ENCODE measurements at places on chromosomes 12 and 14.

DNA sequence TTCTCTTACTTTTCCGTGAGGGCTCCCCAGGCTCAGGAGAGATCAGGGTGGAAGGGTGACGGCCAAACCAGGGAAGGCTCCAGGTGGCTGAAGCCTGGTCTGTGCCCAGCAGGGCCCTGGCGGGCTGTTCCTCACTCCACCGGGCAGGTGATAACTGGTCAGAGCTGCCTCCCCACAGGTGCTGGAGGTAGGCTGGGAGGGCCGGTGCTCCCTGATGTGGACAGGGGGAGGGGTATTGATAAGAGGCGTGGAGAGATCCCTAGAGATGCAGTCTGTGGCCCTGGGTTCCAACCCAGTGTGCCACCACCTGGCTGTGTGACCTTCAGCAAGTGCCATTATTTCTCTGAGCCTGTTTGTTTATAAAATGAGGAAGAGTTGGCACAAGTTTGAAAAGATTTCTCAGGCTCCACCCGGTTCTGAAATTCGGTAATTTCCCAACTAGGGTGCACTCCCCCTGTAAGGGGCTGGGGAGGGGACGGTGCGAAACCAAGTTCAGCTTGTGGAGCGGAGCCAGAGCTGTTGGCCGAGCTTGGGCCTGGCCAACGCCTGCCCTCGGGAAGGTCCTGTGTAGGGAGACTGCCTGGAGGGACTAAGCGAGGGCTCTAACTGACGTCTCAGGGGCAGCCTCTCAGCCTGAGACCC, 1.0 kb upstream of the NR4A1 start:
- H3K36me3 ChIP-seq, result peaks cover 8% of the 10 kb centered on the region
- peak overlapping the region; percentile 71 for H3K4me3 ChIP-seq

DNA sequence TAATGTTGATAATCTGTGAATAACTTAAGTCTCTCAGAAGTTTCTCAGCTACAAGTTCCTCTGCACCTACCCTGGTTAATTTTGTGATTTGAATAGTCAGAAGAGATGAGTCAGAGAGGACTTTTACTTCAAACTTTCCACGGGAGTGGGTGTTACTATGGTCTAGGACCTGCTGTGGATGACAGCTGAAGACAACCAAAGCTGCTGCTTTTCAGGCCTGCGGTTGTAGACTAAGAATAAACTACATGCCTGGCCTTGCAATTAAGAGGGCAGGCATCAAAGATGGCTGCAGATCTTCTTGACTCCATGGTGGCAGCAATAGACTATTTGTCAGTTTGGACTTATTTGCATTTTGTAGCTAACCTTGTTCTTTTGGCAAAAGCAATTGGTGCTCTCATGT, 227.1 kb upstream of the KRR1 start:
- H3K27me3 ChIP-seq, result no peaks in the 10 kb centered on the region
- H3K4me1 ChIP-seq, result peaks cover 4% of the 10 kb centered on the region
- H3K27ac ChIP-seq, result no peak overlapping the region

DNA sequence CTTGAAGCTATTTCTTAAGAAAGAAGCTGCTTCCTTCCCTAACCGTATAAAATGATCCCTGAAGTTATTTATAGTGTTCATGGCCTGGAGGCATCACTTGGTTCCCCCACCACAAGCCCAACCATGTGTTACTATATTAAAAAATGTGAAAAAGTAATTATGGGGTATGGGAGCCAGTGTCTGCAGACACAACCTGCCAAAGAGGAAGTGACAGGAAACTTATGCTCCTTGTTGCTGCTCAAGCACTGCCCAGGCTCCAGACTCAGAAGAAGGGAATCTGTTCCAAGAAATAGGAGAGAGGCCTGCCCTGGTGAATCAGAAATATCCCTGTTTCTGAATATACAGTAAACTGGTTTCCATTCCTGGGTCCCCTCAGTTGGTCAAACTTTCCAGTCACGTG, 217.2 kb upstream of the BMP4 start:
- no peaks in the 10 kb centered on the region for H3K4me1 ChIP-seq
- H3K27me3 ChIP-seq, result no peaks in the 10 kb centered on the region
- H3K36me3 ChIP-seq, result no peaks in the 10 kb centered on the region

- no peaks in the 10 kb centered on the region for H3K27me3 ChIP-seq
- no peaks in the 10 kb centered on the region for H3K4me1 ChIP-seq
- H3K36me3 ChIP-seq, result no peaks in the 10 kb centered on the region
- no peak overlapping the region for H3K27ac ChIP-seq
Measured at GRCh38 chr14:104137297-104138097, 890 bp upstream of the KIF26A start.

DNA sequence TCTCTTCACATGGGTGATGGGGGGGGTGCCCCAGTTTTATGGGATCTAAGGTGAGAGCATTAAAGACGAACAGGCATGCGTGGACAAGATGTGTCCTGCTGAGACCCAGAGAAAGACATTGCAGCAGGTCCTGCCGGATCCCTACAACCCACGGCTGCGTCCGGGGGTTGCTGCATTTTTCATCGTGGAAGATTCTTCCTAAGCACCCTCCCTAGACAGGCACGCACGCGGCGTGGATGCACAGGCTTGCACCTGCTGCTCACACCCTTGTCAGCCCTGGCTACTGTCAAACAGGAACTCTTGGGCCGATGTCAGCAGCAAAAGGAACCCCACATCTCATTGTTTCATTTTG, 280.6 kb upstream of the RTL1 start:
- H3K4me3 ChIP-seq, result no peak overlapping the region
- H3K27me3 ChIP-seq, result no peaks in the 10 kb centered on the region
- DNase-seq, result no peak
- H3K4me1 ChIP-seq, result no peaks in the 10 kb centered on the region
- no peak overlapping the region for H3K27ac ChIP-seq
- no peaks in the 10 kb centered on the region for H3K36me3 ChIP-seq

- H3K27me3 ChIP-seq, result no peaks in the 10 kb centered on the region
- peaks cover 57% of the 10 kb centered on the region for H3K4me1 ChIP-seq
- H3K27ac ChIP-seq, result peak overlapping the region; percentile 95
Measured at GRCh38 chr12:51318846-51319599, 5.0 kb downstream of the BIN2 start.

- H3K36me3 ChIP-seq, result no peaks in the 10 kb centered on the region
- DNase-seq, result no peak
- no peak overlapping the region for H3K4me3 ChIP-seq
- no peaks in the 10 kb centered on the region for H3K4me1 ChIP-seq
- no peaks in the 10 kb centered on the region for H3K27me3 ChIP-seq
- no peak overlapping the region for H3K27ac ChIP-seq
Measured at GRCh38 chr12:101806265-101806664, 24.5 kb downstream of the GNPTAB start.

DNA sequence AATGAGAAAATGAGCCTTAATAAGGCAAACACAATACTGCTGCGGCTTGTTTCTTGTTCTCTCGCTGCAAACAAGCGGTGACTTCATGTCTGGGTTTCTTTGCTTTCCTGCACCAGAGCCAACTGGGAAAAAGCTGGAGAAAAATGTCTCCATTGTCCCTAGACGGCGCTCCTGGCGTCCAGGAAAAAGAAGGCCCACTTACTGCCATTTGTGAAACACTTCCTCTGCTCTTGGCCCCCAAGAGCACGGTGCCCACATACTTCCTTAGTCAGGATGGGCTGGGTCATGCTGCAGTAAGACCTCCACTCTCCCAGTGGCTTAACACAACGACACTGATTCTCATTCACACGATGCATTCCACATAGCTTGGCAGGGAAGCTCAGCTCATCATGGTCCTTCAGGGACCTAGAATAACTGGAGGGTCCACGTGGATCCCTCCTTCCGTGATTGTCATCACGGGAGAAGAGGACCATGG, 86.0 kb upstream of the BCL11B start:
- H3K27ac ChIP-seq, result no peak overlapping the region
- H3K4me3 ChIP-seq, result no peak overlapping the region
- H3K27me3 ChIP-seq, result no peaks in the 10 kb centered on the region
- DNase-seq, result no peak

DNA sequence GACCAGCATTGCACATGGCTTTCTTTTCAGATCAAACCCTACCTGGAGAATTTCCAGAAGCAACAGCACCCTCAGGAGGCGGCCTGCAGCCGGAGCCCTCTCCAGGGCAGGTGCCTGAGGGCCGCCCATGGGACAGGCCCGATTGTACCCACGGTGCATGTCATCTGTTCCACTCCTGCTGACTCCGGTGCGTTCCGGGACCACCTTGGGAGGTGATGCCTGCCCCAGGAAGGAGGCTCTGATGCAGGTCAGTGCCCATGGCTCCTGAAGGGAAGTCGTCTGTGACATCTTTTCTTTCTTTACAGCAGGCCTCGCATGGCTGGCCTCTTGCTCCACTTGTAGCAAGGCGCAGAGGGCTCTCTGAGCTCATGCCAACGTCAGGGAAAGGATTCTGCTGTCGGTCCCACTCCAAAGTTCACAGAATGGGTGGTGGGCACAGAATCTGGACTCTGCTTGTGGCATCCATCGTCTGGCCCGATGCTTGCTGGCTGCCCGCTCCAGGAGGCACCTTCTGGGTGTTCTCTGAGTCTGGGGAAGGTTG, 160.7 kb upstream of the RTL1 start:
- H3K36me3 ChIP-seq, result no peaks in the 10 kb centered on the region
- DNase-seq, result no peak

DNA sequence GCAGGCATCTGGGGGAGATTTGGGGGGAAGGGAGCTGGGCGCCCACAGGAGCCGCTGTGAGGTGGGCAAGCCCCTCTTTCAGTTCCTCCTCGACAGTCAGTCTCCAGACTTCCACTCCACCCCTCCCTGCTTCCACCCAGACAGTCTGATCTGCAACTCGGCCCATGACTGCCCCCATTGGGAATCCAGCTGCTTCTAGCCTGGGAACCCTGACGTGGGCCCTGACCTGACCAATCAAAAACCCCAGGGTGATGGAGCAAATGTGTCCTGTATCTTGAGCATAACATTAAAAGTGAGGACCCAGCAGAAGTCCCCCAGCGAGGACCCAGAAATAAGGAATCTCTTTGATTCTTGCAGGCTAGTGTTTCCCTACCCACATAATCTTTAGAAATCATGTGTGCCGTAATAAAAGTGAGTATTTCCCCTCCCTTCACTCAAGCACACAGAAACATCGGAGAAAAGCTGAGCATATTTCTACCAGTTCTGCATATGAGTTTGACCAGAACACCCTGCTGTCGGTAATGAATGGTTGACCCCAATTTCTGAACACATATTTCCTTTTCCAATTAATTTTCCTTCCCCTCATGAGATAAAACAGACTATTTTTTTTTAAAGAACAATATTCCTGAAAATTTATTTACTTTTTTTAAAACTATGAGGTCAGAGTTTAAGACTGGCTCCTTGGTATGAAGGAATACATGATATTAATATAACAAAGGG, 6.4 kb downstream of the SSH1 start:
- no peaks in the 10 kb centered on the region for H3K27me3 ChIP-seq
- peaks cover 5% of the 10 kb centered on the region for H3K4me1 ChIP-seq
- DNase-seq, result no peak
- no peak overlapping the region for H3K27ac ChIP-seq
- no peak overlapping the region for H3K4me3 ChIP-seq
- no peaks in the 10 kb centered on the region for H3K36me3 ChIP-seq

- no peaks in the 10 kb centered on the region for H3K27me3 ChIP-seq
- peak overlapping the region; percentile 57 for H3K4me3 ChIP-seq
- peak overlapping the region; percentile 80 for H3K27ac ChIP-seq
Measured at GRCh38 chr14:97724265-97724731, 927.1 kb downstream of the VRK1 start.

- no peaks in the 10 kb centered on the region for H3K4me1 ChIP-seq
- no peak for DNase-seq
- no peak overlapping the region for H3K27ac ChIP-seq
- no peak overlapping the region for H3K4me3 ChIP-seq
- H3K27me3 ChIP-seq, result no peaks in the 10 kb centered on the region
- H3K36me3 ChIP-seq, result peaks cover 3% of the 10 kb centered on the region
Measured at GRCh38 chr14:64409126-64409920, 21.2 kb downstream of the MTHFD1 start.

GRCh38 chr12:87155621-87156020, 873.6 kb downstream of the C12orf50 start:
- H3K4me3 ChIP-seq, result no peak overlapping the region
- DNase-seq, result no peak
- no peaks in the 10 kb centered on the region for H3K4me1 ChIP-seq
- no peaks in the 10 kb centered on the region for H3K36me3 ChIP-seq

DNA sequence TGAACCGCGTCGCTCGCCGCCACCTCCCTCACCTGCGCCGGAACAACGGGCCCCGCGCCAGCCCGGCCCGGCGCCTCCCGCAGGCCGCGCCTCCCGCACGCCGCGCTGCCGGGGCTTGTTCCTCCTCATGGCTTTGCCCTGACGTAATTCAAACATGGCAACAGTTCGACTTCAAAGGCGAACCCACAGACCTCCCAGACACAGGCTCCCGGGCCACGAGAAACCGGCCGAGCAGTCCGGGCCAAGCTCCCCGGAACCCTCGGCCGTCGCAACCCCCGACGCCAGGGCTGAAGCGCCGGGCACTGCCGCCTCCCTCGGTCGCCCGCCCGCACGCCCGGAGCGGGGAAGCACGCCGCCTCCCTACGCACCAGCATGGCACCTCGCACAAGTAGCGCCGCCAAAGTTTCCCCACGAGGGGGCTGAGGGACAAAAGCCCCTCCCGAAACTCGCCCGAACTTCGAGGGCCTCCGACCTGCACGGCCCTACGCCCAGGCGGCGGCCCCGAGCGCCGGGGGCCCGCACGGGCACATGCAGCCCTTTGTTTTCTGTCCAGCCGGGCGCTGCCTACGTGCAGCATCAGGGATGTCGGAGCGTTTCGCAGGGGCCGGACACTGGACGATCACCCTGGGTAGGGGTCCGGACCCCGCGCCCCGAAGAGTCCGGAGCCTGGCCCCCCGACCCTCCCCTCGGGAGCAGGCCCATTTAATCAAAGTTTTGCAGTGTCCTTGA, 1.7 kb downstream of the SINHCAF start:
- H3K4me3 ChIP-seq, result peak overlapping the region; percentile 82
- H3K36me3 ChIP-seq, result no peaks in the 10 kb centered on the region
- DNase-seq, result peak; percentile 88
- H3K27ac ChIP-seq, result peak overlapping the region; percentile 93
- no peaks in the 10 kb centered on the region for H3K27me3 ChIP-seq
- peaks cover 39% of the 10 kb centered on the region for H3K4me1 ChIP-seq

Measured in naive thymus-derived CD4-positive, alpha-beta T cell (primary cell).